Brain microvascular endothelial cell (primary cell): ENCODE measurements at places on chromosomes 16 and 17.

- DNase-seq, result no peak
These were observed 72.7 kb downstream of the CYLD start for GRCh38 chr16:50814541-50814940.

- DNase-seq, result no peak
These were observed 141.1 kb upstream of the HS3ST2 start for GRCh38 chr16:22672830-22673210.

DNA sequence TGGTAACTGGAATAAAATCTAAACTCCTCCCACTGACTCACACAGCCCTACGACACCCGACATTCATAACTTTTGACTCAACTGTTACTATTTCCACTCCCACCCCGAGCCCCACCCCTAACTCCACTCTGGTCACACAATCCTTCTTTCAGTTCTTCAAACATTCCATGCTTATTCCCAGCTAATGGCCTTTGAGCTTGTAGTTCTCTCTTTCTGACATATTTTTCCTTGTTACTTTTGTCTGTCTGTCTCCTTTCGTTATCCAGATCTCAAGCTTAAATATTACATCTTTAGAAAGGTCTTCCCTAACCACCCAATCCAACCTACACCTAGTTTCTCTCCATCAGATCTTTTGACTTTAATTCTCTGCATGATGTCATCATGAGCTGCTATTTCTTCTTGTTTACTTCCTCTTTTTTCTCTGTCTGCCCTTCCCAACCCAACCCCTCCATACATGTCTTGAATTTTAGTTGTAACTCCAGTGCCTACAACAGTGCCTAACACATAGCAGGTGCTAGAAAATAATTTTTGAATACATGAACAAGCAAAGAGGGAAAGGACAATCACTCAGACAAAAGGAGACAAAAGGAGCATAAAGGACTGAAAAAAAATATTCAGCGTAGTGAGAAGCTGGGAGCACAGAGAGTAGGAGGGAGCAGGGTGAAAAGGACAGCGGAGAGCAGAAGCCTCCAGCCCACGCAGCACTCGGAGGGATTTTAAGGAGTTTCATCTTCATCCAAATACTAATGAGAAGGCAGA, 65.2 kb upstream of the SMIM36 start:
- DNase-seq, result peak; percentile 90

GRCh38 chr16:9658164-9658563, 524.1 kb downstream of the GRIN2A start:
- DNase-seq, result no peak

GRCh38 chr17:253091-253846, 71.8 kb upstream of the DOC2B start:
- no peak for DNase-seq

DNA sequence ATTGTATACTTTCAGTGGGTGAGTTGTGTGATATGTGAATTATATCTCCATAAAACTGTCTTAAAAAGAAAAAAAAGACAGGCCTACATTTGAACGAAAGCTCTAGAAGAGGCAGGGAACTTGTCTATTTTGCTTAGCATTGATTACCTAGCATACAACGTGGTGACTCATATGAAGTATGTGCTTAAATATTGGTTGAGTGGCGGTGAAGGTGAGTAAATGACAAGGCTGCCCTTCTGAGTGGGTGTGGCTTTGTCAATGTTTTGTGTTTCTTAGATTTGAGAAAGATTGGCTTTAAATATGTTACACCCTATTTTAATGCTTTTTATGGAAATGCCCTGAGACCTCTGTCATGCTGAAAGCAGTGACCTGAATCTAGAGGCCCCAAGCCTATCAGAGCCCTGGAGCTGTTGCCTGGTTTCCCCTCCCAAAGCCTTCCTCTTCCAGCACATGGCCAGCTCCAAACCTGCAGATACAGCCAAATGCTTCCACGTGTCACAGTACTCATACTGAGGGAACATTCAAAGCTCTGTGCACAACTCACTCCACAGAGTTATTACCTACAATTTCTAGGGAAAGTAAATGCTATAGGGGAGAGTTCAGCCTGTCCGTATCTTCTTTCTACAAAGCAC, 260.0 kb downstream of the PHKB start:
- no peak for DNase-seq

GRCh38 chr17:74008196-74008595, 195.3 kb upstream of the RPL38 start:
- no peak for DNase-seq

GRCh38 chr16:84237994-84238750, 1.6 kb downstream of the KCNG4 start:
- DNase-seq, result no peak

DNA sequence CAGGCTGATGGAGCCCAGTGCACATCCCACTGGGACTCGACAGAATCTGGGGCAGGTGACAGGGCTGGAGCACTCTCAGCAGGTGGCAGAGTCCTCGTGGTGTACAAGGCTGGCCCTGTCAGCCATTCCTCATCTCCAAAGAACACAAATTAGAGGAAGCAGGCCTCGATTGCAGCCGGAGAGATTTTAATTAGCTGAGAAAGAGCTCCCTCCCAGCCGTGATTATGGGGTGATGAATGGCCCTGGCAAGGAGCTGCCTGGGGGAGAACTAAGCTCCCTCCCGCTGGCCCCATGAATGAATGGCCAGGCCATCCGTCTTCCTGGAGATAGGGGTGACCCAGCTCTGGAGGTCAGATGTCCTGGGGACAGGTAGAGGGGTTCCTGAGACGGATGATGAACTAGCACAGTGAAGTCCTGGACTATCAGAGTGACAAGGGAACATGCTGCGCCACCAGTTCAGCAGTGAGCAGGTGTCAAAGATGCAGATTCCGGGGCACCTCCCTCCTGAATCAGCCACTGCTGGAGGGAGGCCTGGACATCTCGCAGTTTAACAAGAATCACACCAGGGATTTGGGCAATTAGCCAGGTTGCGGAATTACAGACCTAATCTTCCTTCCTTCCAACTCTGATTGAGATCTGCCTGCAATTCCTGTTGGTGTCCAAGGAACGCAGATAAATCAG, 35.5 kb downstream of the PIMREG start:
- no peak for DNase-seq

DNA sequence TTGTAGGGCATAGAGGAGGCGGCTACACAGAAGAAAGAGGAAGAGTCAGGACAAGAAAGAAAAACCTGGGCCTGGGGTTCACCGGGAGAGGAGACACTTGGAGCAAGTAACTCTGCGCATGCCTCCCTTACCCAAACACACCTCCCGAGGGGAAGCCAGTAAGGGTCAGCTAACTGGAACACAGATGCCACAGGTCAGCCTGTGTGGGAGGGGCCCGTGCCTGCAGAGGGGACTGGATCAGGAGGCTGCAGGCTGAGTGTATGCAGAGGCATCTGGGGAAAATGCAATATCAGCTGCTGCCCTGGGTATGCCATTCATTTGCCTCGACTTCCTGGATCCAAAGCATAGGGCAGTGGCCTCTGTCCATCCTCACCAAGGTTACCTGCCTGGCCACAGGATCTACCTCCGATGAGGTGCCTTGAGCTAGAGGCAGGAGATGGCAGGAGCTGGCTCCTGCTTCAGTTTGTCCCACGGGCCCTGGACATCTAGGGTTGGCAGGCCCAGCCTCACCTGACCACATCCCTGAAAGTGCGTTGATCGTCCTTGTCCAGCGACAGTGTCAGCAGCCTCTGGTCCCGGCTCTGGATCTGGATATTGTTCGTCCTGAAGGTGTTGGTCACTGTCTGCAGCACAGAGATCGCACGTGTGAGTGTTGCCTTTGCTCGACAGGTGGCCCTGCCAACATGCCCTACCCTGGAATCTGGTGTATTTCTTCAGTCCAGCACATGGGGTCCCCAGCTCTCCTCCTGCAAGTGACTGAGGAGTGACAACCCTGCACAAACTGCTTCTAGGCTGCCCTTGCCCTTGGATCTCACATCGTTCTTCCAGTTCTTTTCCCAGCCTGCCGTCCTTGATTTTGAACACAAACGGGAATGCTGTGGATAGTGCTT, 4.6 kb upstream of the MFSD6L start:
- no peak for DNase-seq

- DNase-seq, result no peak
These were observed 6.9 kb downstream of the WNK4 start for GRCh38 chr17:42787266-42787665.

DNA sequence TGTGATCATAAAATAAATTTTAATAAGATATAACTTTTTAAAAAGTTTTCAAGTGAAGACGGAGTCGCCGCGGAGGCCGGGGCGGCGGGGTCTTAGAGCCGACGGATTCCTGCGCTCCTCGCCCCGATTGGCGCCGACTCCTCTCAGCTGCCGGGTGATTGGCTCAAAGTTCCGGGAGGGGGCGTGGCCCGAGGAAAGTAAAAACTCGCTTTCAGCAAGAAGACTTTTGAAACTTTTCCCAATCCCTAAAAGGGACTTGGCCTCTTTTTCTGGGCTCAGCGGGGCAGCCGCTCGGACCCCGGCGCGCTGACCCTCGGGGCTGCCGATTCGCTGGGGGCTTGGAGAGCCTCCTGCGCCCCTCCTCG, at the start of gene FOXC2:
Gene FOXC2, plus strand, starts transcription at position 229 of the 365 bp plus-strand sequence. CDS start 507 bp downstream, outside the sequence.
- DNase-seq, result peak; percentile 95

GRCh38 chr16:51621610-51622009, 470.5 kb upstream of the SALL1 start:
- no peak for DNase-seq

GRCh38 chr17:12826431-12826830, 37.1 kb downstream of the ARHGAP44 start:
- no peak for DNase-seq

GRCh38 chr17:58039975-58040374, 32.9 kb upstream of the SRSF1 start:
- DNase-seq, result no peak

GRCh38 chr16:73299346-73299745, 251.4 kb upstream of the ZFHX3 start:
- DNase-seq, result no peak

- no peak for DNase-seq
These were observed 4.4 kb upstream of the OR1F1 start for GRCh38 chr16:3183445-3184139.

DNA sequence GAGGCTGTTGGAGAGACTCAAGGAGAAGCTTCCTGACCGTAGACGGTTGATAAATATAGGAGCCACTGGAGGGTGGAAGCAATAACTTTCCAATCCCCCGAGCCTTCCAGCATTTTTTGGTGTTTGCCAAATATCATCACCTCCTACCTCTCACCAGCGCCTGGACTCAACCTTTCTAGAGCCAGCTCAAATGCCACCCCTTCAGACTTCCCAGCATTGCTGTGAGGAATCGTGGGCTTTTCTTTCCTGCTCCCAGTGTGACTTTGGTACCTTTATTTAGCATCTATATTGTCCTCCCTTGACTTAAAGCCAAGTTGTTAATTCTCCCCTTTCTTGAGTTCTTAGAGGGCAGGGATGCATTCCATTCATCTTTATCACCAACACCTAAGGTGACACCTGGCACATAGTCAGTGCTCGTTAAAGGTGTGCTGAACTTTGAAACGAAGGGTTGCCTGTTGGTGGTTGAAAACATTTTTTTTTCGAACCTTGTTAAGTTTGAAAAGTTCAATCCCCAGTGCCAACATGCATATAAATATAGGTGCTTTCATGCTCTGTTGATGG, 35.3 kb upstream of the CCR7 start:
- DNase-seq, result no peak

DNA sequence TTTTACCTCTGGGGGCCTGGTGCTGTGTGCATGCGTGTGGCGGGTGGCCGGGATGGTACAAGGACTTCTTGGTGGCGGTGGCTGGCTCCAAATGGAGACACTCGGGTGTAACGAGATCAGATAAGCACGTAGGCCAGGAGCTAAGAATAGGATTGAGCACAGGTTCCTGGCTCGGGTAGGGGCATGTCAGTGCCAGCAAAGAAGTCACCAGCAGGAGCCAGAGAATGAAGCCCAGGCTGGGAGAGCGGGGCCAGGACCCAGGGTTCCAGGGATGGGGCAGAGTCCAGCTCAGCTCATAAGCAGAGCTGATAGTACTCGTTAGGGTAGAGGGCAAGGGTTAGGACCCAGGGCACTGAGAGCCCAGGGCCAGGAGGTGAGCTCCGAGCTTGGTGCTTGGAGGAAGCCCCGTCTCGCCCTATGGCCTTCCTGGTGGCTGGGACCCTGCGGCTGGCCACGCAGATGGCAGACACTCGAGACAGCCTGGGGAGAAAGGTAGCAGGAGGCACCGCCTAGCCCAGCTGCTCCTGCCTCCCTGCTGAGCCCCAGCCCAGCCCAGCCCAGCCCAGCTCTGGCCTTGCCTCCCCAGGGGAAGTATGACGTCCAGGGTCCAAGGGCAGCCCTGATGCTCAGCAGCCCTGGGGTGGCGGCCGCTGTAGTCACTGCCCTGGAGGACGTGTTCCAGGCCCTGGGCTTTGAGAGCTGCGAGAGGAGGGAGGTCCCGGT, 8.9 kb downstream of the ZNF213 start:
- DNase-seq, result no peak

DNA sequence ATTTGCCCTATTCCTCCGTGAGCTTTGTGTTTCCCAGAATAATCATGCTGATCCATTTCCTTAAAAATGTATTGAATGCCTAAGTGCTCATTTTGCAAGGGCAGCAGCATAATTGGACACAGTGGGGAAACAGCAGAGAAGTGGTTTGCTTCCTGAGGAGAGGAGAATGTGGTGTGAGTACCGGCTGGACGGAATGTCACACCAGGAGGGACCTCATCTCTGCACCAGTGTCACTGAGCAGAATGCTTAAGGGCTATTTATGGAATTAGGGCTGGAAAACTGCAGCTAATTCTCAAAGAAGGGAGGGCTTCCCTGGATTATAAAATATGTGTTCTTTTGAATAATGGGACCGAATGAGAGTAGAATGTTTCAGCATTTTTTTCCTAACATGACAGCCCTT, 1100.6 kb upstream of the RBFOX1 start:
- DNase-seq, result no peak

DNA sequence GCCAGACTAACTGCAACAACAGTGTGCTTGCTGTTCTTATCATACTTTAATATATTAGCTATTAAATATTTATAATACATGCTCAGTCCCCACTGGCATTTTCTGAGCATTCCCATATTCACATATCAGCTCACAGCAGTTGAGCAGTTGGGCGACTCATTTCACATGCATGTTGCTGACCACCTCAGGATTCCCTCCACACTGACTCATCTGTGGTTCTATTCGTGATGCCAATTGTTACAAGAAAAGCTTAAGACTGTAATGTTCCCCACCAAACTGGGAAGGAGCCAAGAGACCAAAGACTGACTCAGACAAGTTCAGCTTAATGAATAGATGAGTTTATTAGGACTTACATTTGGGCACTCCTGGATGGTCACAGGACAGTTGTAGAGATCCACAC, 100.3 kb upstream of the KIF2B start:
- peak; percentile 92 for DNase-seq

GRCh38 chr16:28543072-28543471, 4.3 kb upstream of the NUPR1 start:
- no peak for DNase-seq

- DNase-seq, result no peak
These were observed 26.3 kb downstream of the CNTNAP1 start for GRCh38 chr17:42708588-42708987.

- no peak for DNase-seq
These were observed 47.8 kb downstream of the MGAT5B start for GRCh38 chr17:76915840-76916510.

GRCh38 chr17:8934346-8934745, 31.2 kb downstream of the PIK3R5 start:
- DNase-seq, result no peak

DNA sequence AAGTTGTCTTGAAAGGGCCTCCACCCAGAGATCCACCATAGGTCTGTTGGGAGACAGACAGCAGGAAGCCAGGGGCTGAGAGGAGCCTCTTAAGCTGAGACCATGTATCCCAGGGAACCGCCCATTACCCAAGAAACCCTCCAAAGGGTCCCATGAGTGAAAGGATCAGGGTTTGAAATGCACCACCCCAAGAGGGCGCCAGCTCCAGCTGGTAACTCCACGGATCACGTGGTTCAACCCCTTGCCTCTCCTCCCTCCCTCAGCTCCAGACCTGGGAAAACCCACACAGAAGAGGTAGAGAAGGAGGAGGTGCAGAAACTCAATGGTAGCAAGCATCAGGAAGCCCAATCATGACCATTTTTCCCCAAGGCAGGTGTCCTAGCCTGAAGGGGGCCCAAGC, 148.7 kb downstream of the AIPL1 start:
- no peak for DNase-seq
